ENCODE measurements at places on chromosomes 4 and X. TPM values are rescaled to one million over a fixed set of nuclear protein-coding genes. Genes with fewer than 3 reads are reported as not detected.

The ODAPH gene
- 0.16 TPM for polyA plus RNA-seq

The CYTL1 gene
- 9.2 TPM for polyA plus RNA-seq

DNA sequence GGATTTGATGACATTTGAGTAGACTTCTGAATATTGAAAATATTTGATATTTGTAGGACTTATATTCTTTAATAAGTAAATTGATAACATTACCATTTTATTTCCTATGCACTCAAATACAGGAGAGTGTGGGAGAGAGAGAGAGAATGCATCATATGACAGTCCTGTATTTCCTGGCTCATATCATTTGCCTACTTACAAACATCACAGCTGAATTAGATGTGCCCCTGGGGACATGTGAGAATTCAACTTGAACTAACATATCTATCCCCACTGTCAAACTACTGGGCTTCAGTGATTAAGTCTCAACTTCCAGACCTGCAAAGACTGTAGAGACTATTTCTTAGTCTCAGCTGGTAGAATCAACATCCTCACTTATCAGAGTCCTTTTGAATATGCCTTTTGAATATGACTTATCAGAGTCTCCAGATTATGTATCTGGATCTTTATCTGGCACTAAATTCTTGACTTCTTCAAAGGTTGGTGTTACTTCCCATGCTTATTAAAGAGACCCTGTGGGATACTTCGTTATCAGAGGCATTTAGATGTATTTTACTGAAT lies 75.5 kb downstream of the PABPC4L start:
- no peak for DNase-seq

GRCh38 chrX:94400488-94400887 lies 726.5 kb downstream of the FAM133A start:
- no peak for DNase-seq

DNA sequence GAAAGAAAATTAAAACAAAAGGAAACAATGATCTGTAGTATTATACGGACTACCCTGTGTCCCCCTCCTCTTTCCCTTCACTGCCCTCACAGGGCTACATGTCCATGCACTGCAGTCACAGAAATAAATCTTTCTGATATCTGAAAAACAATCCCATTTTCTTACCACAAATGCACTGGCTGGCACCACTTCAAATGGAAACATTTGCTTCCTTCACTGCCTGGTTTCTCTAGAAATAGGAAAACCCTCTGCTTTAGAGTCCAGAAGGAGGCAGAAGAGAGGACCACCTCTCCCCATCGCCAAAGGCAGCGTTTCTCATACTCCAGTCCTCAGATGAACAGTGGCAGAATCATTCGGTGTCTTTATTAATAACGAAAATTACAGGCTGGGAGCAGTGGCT lies 98.2 kb downstream of the GRIA3 start:
- no peak for DNase-seq

GRCh38 chrX:115940348-115940747 lies 230.2 kb upstream of the AGTR2 start:
- DNase-seq, result no peak

- DNase-seq, result no peak
Observed at GRCh38 chrX:67104982-67105757, 438.7 kb upstream of the AR start.

The PLS3 gene
- polyA plus RNA-seq, result 239 TPM

DNA sequence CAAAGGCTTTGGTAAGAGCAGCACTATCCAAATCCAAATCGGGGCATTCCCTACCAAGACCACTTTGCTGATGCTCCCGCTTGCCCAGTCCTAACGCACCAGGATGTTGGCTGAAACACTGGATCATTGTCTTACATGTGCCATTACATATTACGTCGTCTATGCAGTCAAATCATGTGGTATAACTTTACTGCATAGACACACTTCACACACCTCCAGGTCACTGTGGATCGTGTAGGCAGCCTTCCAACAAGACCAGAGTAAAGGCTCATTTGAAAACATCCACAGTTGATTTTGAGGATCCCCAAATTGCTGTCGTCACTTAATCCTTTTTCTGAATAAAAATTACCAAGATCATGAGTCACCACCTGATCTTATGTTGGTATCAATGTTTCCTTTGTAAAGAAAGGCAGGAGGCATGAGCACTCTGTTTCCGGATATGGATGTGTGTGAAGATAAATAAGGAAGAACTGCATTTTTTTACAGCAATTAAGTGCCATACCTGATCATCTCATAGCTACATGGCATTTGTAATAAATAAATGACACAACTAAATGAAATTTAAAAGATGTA lies 18.5 kb downstream of the TENM3 start:
- no peak for DNase-seq

DNA sequence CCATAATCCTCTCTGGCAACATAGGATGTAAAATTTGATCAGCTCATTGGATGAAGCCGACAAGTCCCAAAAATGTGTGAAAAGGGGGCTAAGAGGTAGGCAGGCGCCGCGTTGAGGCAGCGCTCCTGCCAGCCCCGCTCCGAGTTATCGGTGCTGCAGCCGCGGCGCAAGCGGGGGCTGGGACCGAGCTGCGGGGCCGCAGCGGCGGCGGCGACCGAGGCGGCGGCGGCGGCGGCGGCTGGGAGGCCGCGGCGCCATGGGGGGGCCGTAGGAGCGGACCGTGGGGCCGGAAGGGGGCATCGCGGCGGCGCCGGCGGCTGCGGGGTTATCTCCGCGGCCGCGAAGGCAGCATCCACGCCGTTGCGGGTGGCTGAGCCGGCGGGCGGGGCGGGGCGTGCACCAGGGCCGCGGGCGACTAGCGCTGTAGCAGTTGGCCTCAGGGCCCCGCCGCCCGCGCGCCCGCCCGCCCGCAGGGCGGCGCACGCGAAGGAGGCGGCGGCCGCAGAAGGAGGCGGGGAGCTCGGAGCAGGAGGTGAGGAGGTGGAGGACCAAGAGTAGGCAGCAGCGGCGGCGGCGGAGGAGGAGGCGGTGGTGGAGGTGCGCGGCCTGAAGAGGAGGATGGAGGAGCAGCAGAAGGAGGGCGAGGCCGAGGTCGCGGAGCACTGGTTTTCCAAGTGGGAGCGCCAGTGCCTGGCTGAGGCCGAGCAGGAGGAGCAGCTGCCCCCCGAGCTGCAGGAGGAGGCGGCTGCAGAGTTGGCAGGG lies 126.0 kb upstream of the CXorf66 start:
- DNase-seq, result no peak

GRCh38 chr4:188107931-188108843 lies 1.2 kb downstream of the TRIML2 start:
- no peak for DNase-seq

The MOB1B gene
- 48.4 TPM for polyA plus RNA-seq

DNA sequence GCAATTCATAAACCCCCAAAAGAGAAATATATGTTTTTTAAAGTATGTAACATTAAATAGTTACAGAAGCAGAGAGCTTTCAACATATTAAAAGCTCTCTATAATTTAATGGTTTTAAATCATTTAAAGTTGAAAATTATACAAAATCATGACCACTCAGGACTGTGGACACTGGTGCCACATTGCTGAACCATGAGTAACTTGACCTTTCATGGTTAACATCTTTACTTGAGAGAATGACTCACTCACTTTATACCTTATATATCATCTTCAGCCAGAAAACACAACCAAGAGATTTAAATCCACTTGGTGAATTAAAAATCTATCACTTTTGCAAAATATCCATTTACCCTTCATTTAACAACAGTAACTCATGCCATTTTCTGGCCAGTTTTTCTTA lies 584.3 kb upstream of the SMIM31 start:
- DNase-seq, result no peak

DNA sequence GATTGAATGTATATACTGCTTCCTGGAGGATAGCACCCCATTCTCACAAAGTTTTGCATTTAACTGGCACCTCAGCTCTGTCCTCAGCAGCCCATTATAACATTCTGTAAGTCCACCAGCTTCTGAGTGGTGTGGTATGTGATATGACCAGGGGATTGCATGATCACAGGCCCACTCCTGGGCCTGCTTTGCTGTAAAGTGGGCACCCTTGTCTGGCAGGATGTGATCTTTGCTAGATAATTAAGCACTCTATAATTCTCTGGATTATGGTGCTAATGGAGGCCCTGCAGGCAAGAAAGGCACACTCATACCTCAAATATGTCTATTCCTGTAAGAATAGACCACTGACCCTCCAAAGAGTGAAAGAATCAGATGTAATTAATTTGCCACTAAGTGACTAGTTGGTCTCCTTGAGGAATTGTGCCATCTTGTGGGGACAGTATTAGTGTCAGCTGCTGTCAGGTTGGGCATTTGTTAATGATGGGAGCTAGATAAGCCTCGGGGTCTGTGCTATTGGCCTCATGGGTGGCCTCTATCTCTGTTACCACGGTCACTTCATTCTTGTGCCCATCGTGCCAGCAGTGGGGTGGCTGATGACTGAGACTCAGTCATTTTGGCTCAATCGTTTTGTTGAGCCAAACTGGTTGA lies 2.2 kb upstream of the CFI start:
- DNase-seq, result no peak

- DNase-seq, result no peak
Observed at GRCh38 chrX:103361798-103362197, 5.5 kb downstream of the TCEAL9 start.

DNA sequence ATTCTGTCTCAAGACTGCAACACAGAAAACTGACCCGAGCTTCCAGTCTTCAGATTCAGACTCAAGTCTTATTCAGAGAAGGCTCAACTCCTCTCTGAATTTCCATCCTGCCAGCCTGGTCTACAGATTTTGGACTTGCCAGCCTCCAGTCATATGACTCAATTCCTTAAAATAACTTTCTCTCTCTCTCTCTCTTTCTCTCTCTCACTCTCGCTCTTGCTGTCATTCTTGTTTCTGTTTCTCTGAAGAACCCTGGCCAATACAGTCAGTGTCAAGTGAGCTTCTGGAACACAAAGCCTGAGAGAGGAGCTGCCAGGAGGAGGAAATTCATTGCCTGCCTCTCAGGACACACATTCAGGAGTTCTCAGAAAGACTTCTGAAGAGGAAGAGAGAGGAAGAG lies 154.9 kb downstream of the PARM1 start:
- DNase-seq, result no peak

GRCh38 chr4:14792702-14793227 lies 209.5 kb upstream of the CPEB2 start:
- DNase-seq, result no peak

DNA sequence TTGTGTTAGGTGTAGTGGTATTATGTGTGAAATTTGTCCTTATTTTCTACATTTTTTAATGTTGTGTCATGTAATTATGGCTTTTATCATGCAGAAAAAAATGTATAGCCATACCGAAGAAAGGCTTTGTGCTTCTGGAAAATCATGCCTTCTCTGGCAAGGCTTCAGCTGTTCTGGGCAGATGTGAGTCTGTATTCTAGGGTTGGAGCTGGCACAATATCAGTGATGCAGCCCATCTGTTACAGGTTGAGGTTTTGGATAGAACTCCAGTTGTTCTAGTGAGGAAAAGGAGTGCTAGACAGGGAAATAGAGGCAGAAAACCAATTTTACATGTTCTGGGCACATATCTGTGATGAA lies 44.8 kb upstream of the PRSS12 start:
- DNase-seq, result no peak

DNA sequence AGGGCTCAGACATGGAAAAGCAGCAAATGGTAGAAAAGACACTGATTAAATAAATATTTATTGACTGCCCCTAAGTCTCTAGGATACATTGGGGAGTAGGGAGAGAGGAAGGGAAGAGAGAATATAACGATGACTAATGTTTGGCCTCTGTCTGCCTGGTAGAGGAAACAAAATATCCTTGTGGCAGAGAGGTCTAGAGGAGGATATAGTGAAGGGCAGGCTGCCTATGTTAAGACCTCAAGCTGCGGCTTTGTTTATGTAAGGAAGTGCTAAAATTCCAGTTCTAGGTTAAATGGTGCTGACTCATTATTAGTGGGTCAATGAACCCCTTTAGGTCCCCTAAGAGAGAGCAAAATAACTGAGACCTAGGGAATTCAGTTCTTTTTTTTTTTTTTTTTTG lies 427.3 kb upstream of the FTHL17 start:
- no peak for DNase-seq

GRCh38 chr4:137576446-137576845 lies 44.2 kb upstream of the PCDH18 start:
- DNase-seq, result no peak

DNA sequence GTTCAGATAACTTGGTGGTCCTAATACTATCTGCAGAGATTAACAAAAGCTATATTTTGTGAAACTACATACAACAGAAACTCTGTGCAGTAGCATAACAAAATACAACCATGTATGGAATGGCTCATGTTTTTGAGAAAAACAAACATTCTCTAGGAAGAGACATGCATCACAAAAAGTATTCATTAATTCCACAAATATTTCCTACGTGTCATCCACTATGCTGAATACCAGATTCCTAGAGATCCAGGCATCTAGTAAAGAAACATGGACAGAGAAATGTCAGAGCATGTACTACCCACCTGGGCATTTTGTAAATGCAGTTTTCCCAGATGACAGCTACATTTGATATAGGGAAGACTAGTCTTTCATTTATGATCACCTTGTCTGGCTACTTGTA lies 248.1 kb downstream of the OPHN1 start:
- no peak for DNase-seq
